Activated naive CD4-positive, alpha-beta T cell treated with anti-CD3 and anti-CD28 coated beads, Interleukin-2, amount 50 U/mL, for 72 hours (primary cell): ENCODE measurements at places on chromosomes 6 and 20.

DNA sequence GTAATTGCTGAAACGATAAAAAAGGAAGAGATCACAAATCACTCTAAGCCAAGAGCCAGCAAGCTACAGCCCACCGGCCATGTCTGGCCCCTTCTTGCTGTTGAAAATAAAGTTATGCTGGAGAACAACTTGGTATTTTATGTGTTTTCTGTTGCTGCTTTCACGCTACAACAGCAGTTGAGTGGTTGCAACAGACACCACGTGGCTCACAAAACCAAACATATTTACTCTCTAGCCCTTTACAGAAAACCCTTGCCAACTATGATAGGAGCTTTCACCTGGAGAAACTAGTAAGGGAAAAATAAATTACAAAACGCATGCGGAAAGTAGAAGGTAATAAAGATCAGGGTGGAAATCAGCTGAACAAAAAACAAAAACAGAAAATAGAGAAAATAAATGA, 41.1 kb upstream of the SLCO4A1 start:
- DNase-seq, result no peak

- no peak for DNase-seq
Observed at GRCh38 chr6:54135665-54136369, 24.6 kb downstream of the MLIP start.

DNA sequence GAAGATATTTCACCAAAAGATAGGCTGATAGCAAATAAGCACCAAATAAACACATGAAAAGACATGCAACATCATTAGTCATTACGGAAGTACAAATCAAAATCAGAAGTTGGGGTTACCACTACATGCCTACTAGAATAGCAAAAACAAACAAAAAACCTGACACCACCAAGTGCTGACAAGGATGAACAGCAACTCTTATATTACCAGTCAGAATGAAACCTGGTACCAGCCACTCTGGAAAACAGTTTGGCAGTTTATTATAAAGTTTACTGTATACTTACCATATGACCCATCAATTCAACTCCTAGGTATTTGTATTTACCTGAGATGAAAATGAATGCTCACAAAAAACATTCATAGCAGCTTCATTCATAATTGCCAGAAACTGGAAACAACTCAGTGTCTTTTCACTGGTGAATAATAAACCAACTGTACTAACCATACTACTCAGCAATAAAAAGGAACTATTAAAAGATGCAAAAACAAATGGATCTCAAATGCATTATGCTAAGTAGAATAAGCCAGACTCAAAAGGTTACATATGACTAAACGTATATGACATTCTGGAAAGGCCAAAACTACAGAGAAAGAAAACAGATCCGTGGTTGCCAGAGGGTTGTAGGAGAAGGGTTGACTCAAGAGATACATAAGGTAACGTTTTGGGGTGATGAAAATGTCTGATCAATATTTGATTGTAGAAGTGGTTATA, 33.0 kb downstream of the NUP153 start:
- DNase-seq, result no peak

DNA sequence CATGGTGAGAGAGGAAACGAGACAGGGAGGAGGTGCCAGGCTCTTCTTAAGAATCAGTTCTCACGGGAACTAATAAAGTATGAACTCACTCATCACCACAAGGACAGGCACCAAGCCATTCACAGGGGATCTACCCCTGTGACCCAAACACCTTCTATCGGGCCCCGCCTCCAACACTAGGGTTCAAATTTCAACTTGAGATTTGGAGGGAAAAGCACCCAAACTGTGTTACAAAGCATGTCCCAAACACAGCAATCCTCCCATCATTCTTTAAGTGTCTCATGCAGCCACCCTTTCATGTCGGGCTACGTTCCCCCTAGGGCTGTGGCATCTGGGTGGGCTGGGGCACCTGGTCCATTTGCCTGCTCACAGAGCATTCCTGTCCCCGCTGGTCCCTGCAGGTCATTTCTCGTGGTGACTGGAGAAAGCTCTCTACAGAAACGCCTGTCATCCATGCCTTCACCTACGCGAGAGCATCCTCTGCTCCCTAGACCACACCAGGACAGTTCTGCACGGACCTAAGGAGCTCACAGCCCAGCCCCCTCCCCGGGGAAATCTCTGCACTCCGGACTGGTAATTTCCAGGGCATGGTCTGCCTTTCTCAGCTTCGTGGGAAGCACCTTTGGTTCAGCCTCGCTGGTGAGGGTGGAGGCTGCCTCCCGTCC, 79.6 kb downstream of the TTLL2 start:
- DNase-seq, result no peak
